DMS 273 treated with DMSO at 0.1 percent for 48 hours (cell line): ENCODE measurements at places on chromosomes 16 and 17.

DNA sequence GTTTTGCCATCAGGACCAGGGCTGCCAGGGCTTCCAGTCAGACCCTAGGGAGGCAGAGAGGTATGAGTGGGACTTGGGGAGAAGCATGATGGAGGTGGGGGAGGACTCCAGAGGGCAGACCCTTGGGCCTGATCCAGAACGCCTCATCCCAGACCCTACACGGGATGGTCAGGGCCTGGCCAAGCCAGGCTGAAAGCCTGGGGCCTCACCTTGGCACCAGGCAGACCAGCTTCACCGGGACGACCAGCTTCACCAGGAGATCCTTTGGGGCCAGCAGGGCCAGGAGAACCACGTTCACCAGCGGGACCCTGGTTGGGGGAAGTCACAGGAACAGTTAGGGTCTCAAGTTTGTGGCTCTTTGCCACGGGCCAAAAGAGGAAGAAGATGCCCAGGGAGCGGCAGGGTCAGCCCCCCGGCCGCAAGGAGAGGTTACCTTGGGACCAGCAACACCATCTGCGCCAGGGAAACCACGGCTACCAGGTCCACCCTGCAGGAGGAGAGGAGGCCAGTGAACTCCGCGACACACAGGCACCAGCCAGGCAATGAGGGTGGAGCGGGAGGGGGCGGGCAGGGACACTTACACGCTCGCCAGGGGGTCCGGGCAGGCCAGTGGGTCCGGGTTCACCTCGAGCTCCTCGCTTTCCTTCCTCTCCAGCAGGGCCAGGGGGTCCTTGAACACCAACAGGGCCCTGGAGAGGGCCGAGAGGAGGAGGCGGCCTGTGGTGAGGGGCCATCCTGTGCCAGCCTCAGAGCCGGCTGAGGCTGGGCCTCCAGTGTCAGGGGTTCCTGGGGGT is 7.1 kb downstream of the COL1A1 start:
- no peak for DNase-seq

DNA sequence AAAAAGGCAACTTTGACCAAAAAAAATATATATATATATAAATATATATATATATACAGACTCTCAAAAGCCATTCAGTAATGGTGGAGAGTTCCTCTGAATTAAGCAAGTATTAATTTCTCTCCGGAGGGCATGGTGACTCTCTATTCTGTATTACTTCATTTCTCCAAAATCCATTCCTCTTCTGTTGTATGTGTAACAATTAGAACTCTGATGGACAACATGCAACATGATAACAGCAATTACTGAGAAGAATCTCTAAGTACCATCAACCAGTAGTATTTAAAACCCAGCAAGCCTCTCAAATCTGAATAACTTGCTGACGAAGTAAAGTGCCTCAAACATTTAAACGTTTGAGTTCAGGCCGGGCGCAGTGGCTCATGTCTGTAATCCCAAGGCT is 2.3 kb downstream of the GRB2 start:
- no peak for DNase-seq

- no peak for DNase-seq
Observed at GRCh38 chr17:41551365-41551764, 20.5 kb downstream of the KRT9 start.

DNA sequence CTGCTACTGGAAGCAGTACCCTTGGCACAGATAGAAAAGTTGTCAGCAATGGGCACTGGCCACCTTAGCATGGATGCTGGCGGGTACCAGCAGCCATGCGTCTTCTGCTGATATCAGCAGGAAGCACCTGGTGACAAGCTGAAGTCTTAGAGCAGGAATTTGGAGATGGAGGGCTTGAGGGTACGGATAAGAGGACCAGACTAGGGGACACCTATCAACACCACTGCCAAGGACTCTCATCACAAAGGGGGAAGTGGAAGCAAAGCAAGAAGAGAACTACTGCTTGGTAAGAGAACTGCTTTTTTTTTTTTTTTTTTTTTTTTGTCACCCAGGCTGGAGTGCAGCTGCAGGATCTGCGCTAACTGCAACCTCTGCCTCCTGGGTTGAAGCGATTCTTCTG is 35.4 kb upstream of the LYRM9 start:
- DNase-seq, result no peak

DNA sequence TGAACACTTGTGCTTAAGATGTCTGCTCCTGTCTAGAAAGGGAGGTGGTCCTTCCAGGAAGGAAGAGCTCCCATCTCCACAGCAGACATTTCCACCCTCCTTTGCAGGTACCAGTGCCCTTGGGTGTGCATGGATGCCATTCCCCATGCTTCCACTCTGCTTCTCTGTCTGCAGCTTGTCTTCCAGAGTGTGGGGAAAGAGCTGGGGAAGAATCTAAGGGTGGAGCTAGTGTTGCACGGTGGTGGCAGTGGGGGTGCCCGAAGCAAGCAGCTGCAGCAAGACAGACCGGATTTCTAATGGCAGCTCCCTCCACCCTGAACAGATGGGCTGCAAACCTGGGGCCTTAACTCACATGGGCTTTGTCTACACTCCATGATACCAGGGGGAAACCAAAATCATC is 22.6 kb upstream of the HOXB13 start:
- no peak for DNase-seq

DNA sequence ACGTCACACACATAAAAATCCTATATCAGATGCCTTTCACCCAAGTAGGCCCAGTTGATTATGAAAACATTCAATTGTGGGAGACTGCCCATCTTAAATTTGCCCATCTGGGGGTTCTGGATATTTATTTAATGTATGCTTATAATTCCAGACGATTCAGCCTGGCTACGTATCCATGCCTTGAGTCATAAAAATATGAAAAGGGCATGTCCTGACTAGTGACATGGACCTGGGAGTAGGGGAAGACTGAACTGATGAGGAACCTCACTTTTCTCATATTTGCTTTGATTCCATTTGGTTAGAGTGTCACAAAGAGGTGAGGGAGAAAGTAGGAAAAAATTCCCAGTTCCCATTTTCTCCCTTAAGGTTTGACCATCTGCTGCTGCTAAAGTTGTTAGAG is 122.5 kb upstream of the GNAO1 start:
- DNase-seq, result no peak

- no peak for DNase-seq
Observed at GRCh38 chr17:17749921-17750320, 68.7 kb downstream of the RAI1 start.

- no peak for DNase-seq
Observed at GRCh38 chr16:89084814-89085612, 8.6 kb upstream of the ACSF3 start.

DNA sequence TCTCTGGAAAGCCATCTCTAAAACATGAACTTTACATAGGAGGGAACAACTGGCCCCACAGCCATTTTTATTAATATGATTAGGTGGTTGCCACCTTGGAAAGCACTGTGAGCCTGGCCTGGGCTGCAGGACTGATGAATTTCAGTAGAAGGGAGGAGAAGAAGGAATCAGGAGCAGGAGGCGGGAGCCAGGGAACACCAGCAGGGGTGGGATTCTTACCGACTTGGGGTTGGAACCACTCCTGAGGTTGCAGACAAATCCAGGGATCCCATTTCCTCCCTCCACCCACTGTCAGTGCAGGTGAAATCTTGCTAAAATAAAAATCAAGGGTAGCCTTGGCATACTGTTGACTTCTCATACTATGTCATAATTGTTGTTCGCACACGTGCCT is 16.9 kb upstream of the MAP3K14 start:
- no peak for DNase-seq

DNA sequence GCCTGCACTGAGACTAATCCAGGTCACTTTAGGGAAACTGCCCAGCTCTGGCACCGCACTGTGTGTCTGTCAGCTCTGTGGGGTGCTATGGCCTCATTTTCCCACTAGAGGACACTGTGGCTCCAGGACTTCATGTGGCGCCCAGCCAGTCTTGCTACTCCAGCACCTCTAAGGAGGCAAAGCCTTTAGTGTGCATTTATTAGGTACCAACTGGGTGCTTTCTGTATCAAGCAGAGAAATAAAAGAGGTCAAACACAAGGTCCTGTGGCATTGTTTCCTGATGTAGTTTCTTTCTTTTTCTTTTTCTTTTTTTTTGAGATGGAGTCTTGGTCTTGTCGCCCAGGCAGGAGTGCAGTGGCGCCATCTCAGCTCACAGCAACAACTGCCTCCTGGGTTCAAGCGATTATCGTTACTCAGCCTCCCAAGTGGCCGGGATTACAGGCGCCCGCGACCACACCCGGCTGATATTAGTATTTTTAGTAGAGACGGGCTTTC is 12.5 kb upstream of the RHBDL3 start:
- DNase-seq, result no peak

- no peak for DNase-seq
Observed at GRCh38 chr17:29107084-29107483, 64.1 kb downstream of the PIPOX start.

GRCh38 chr17:17035920-17036523 is 6.2 kb upstream of the MPRIP start:
- no peak for DNase-seq

DNA sequence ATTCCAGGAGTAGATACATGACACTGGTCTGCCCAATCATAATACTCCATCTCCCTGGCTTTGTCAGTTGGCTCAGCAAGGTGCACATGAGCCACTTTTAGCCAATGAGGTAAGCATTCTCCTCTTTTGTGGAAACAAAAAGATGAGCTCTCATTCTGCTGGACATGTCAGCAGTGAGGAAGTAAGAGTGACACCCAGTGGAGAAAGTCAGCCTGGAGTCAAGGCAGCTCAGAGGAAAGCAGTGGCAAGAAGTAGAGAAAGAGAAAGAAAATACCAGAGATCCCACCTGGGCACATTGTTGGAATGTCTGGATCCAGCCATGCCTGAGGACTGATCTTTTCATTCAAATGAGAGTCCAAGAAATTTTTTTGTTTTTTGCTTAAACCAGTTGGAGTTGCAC is 496.9 kb upstream of the C16orf82 start:
- DNase-seq, result no peak

DNA sequence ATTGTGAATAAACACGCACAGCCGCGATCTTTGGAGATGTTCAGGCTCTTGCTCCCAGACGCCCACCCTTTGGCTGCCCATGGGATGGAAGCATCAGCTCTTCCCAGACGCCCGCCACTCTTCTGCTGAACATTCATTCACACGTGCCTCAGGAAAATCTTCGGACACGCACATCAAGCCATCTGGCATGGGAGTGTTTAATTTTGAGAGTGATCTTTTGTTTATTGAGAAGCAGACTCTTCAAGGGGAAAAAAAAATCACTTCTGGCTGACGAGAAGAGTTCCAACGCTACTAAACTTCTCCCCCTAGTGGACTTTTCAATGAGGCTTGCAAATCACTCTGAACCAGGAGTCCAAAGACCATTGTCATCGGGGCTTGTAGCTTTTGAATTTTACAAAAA is 62.0 kb upstream of the NUDT7 start:
- DNase-seq, result no peak

GRCh38 chr17:32899236-32900013 is 22.5 kb upstream of the MYO1D start:
- no peak for DNase-seq

DNA sequence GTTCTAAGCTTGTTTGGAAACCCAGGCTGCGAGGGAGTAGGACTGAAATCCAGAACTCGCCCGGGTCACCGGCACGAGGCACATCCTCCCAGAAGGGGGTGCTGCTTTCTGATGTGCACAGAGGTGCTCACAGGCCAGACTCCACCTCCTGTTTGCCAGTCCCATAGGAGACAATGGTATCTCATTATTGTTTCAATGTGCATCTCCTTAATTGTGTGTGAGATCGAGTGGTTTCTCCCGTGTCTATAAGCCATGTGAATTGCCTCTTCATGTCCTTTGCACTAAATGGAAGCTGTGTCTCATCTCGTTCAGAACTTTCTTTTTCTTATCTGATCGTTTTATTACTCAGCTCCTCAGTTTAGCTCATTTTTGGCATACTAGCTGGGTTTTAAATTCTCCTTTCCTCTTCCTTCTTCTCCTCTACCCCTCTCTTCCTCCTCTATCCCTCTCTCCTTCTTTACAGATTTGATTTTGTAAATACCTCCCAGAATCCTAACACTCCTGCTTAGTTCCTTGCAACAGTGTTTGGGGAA is 32.1 kb upstream of the PRKCB start:
- no peak for DNase-seq

GRCh38 chr16:814974-815373 is 14.4 kb upstream of the GNG13 start:
- DNase-seq, result no peak

GRCh38 chr17:81741594-81742452 is 29.7 kb downstream of the SLC25A10 start:
- DNase-seq, result no peak

- DNase-seq, result no peak
Observed at GRCh38 chr17:46974086-46974485, 5.0 kb downstream of the RPRML start.

- no peak for DNase-seq
Observed at GRCh38 chr17:38844261-38844757, 9.2 kb downstream of the RPL23 start.

GRCh38 chr17:2172077-2172851 is 117.4 kb downstream of the HIC1 start:
- DNase-seq, result no peak

GRCh38 chr17:78000341-78000740 is 41.8 kb downstream of the TNRC6C start:
- DNase-seq, result no peak

DNA sequence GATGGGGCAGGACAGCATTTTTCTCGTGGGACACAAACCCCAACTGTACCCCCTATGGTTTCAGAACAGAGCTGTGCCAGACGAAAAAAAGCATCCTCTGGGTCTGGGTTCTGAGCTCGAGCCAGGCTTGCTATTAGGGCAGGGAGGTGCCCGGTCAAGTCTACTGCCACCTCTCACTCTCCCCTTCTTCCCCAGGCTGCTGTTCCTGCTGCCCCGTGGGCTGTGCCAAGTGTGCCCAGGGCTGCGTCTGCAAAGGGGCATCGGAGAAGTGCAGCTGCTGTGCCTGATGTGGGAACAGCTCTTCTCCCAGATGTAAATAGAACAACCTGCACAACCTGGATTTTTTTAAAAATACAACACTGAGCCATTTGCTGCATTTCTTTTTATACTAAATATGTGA is 1.1 kb downstream of the MT1E start:
- DNase-seq, result no peak

GRCh38 chr17:78108726-78109488 is 19.6 kb downstream of the TMC6 start:
- DNase-seq, result no peak

DNA sequence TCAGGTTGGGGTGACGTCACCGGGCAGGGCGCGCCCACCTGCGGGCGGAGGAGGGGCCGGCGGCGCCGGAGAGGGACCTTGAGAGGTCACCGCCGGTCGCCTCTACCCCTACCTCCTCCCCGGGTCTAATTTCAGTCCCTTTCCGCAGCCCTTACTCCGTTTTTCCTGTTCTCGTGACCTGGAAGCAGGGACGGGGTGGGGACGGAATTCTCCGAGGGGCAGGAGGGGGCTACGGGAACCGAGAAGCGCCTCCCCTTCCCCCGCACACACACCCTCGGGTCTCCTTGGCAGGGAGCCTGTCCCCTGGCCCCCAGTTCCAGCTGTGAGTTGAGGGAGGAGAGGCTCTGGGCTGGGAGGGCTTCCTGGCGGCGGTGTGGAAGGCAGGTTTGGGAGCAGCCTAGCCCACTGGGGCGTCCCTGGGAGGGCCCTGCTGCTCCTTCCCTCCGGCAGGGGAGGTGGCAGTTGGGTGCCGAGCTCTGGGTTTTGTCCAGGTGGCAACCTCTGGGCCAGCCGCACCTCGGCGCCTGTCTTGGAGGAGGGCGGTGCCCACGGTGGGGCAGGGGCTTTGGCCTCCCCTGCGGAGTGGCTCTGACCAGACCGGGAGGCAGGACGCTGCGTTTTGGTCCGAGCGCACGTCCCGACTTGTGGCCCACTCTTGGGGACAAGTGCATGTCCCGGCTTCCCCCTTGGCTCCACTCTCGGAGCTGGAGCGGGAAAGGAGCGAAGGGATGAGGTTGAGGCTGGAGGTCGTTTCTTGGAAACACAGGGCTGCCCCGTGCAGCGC is 773 bp downstream of the SYNGR3 start:
- DNase-seq, result no peak
